ENCODE measurements at places on chromosomes 7 and 10.

- no peak for DNase-seq
Measured at GRCh38 chr7:18228686-18229085, 201.0 kb upstream of the PRPS1L1 start.

DNA sequence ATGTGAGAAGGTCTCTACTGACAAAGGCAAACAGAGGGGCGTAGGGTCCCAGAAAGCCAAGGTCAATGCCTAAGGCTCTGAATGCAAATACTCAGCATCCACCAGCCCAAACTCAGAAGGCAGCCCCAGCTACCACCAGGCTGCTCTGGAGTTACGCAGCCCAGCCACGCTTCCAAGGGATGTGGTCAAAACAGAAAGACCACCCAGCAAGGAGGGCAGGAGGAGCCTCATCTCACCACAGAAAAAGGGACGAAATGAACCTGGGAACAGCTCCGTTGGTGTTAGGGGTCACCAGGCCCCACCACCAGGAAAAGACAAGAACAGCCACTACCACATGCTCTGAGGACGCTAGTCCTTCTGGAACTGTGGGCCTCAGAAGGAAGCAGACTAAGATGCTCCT, 65.1 kb downstream of the CTBP2 start:
- no peak for DNase-seq

DNA sequence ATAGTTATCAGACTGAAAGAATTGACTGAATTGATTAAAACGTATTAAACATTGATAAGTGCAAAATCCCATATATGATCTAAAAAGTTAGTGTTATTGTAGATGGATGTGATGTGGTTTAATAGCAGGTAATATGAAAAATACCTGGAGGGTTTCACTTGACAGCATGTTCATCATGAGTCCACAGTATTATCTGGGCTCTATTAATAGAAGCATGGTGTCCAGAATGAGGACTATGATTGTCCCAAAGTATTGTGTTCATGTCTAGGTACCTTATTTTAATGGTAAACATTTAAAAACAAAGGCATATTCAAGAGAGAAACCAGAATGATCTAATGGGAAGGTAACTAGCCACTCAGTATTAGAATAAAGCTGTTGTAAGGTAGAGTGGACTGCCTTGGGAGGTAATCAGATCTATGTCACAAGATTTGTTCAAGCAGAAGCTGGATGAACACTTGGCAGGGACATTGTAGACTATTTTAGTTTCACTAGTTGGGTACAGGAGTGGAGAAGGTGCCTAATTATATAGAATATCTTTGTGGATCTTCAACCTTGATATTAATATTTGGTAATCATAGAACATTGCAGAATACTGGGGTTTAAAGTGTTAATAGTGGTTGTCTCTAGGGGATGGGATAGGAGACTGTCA, 43.5 kb downstream of the MCU start:
- peak; percentile 27 for DNase-seq

DNA sequence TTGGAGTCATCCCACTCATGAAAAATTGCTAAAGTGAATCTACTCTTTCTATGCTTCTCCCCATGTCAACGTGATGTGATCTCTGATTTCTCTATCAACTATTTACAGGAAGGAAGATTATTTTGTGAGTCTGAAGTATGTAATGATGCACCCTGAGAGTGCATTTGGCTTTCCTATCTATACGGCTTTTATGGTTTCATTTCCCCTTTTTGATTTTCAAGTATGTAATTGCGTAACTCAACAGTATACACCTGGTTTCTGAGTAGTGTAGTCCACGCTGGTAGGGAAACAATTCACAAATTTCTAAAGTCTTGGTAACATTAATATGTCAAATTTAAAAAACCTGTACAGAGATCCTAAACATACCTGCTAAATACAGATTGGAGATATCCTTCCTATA, 194.7 kb upstream of the SEMA3A start:
- peak; percentile 8 for DNase-seq

GRCh38 chr10:93245779-93246178, 172.1 kb downstream of the CYP26A1 start:
- no peak for DNase-seq

GRCh38 chr10:120493411-120494312, 36.6 kb downstream of the PLPP4 start:
- DNase-seq = no peak

DNA sequence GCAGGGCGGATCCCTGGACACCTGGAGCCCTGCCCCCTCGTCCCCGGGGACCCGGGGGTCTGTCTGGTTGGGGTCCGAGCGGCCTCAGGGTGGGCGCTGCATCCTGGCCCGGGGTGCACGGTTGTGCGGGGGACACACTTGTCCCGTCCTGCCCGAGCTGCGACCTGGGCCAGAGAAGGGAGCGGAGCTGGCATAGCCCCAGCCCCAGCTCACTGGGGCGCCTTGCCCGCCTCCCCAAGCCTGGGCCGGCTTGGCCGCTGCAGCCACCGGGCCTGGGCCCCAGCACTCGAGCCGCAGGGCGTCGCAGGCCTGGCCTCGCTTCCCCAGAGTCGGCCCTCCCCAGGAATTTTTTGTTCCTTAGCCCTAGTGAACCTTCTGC, 54.5 kb downstream of the GLRX3 start:
- no peak for DNase-seq

DNA sequence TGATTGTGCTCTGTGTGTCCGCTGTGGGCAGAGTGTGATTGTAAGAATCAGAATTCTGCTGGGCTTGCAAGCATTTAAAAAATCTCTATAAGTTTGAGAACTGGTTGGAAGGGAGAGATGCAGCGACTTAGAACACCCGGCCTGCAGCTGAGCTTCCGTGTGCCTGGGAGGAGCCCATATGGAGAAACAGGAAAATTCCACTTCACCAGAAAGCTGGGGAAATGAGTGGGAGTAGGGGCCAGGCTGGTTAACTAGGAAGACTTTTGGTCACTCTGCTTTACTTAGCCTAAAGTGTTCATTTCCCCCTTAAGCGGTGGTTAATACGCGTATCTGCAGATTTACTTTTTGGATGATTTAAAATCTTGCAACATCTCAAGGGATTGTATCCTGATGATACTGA, 72.2 kb downstream of the TCF7L2 start:
- DNase-seq = peak; percentile 23

GRCh38 chr10:49628599-49628998, 14.8 kb downstream of the CHAT start:
- no peak for DNase-seq

DNA sequence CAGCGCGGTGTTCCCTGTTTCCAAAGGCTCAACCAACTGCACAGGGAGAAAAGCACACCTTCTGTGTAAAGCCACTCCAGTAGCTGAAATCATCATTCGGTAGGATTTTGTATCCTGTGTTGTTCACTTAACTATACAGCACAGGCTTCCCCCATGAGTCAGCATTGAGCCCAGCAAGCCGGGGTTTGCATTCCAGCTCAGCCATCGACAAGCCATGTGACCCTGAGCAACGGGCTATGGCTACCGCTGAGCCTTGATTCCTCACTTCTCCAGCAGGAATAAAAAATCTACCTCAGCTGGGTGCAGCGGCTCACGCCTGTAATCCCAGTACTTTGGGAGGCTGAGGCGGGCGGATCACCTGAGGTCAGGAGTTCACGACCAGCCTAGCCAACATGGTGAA, 44.1 kb upstream of the ATP6V0A4 start:
- no peak for DNase-seq

GRCh38 chr7:130960208-130960988, 226.4 kb upstream of the KLF14 start:
- no peak for DNase-seq

GRCh38 chr7:13540429-13540828, 449.0 kb downstream of the ETV1 start:
- DNase-seq = no peak

GRCh38 chr10:28171468-28172222, 131.2 kb downstream of the MPP7 start:
- no peak for DNase-seq

DNA sequence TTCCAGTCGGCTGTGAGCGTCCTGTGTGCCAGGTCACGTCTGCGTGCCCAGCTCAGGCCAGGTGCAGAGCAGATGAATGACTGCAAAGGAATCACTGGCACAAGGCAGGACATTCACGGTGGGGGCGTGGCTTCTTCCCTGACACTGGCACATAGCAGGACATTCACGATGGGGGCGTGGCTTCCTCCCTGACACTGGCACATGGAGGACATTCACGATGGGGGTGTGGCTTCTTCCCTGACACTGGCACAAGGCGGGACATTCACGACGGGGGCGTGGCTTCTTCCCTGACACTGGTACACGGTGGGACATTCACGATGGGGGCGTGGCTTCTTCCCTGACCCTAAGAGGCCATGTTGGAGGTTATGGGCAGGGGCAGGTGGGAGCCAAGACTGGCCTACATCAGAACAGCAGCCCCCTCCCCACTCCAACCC, 64.3 kb downstream of the MYL10 start:
- peak; percentile 49 for DNase-seq

DNA sequence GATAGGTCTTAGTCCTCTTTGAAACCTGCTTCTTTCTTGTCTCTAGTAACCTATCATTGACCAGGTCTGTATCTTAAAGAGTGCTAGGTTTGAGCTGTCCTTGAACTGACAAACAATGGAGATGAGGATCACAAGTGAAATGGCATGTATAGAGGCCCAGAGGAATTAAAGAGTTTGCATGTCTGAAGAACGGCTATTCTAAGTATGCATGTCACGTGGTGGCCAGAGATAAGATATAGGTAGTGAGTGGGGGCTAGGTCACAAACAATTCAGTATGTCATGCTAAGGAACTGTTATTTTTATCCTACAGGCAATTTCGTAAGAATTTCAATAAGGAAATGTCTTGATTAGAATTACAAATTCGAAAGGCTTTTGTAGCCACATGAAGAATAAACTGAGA, 95.3 kb downstream of the SUGCT start:
- DNase-seq = no peak

- no peak for DNase-seq
Measured at GRCh38 chr7:28799619-28800018, 158.5 kb downstream of the TRIL start.

DNA sequence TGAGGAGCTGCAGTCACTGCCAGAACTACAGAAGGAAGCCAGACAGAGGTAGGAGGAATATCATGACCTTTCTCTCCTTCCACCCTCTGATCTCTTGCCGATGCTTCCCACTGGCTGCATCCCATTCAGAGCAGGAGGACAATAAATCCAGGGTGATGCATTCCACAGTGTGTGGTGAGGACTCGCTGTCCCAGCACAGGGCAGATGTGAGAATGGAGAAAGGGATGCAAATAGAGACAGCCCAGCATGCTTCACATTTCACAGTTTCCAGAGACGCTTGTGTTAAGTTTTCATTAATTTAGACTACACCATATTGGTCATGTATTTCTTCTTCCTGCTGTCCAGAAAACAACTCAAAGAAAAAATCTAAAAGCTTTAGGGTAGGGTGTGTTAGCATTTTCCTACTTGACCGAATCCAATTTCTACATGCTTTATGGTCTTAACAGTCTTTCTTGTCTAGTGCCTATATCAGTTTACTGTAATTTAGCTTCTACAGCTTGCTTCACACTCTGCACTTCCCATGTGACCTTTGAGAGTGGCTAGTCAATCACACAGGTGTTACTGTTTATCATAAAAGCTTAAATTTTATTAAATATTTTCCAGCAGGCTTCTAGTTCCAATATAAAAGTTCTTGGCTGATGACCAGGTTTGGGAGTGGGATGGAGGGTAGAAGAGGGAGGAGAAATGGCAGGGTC, 155.6 kb downstream of the RAPGEF5 start:
- no peak for DNase-seq
